Heart left ventricle (tissue), 16 donors: ENCODE measurements at places on chromosomes 1 and 21. TPM values are rescaled to one million over a fixed set of nuclear protein-coding genes. Genes with fewer than 3 reads are reported as not detected.

DNA sequence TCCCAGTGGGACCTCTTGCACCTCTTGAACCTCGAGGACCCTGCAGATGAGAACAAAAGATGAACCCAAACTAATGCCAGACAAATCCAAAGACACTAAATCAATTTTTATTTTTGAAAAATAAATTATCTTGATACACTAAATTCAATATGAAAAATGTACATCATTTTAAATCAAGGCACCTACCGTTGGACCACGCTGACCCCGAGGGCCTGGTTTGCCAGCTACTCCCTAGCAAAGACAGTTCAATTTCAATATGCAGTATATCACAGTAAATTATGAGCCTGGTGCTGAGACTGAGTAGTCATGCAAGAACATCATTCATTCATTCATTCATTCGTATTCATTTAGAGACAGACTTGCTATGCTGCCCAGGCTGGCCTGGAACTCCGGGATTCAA, 129.4 kb downstream of the COL11A1 start:
- no peaks in the 10 kb centered on the region for H3K36me3 ChIP-seq
- no peak overlapping the region for H3K27ac ChIP-seq
- H3K4me3 ChIP-seq, result no peak overlapping the region
- H3K27me3 ChIP-seq, result no peaks in the 10 kb centered on the region

The FAM163A gene
- total RNA-seq, result 0.25 TPM

DNA sequence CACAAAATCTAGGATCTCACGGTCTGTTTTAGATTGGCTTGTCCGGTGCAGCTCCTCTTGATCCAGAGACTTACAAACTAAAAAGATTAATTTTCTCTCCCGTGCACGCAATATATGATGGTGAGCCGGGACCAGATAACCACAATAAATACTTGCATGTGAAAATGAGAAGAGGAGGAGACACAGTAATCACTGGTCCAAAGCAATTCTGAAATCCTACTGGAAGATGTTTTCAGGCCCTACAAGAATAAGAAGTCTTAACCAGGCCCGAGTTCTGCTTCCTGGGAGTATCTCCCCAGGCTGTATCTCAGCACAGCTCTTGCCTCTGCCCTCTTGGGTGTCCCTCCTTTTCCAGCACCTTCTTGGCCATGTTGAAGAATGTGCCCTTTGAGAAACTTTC, 1.0 kb upstream of the WDR4 start:
- H3K27me3 ChIP-seq, result no peaks in the 10 kb centered on the region
- H3K36me3 ChIP-seq, result peaks cover 11% of the 10 kb centered on the region
- no peak overlapping the region for H3K27ac ChIP-seq
- H3K4me1 ChIP-seq, result peaks cover 6% of the 10 kb centered on the region
- H3K4me3 ChIP-seq, result peak overlapping the region; percentile 100
- no peak for DNase-seq

DNA sequence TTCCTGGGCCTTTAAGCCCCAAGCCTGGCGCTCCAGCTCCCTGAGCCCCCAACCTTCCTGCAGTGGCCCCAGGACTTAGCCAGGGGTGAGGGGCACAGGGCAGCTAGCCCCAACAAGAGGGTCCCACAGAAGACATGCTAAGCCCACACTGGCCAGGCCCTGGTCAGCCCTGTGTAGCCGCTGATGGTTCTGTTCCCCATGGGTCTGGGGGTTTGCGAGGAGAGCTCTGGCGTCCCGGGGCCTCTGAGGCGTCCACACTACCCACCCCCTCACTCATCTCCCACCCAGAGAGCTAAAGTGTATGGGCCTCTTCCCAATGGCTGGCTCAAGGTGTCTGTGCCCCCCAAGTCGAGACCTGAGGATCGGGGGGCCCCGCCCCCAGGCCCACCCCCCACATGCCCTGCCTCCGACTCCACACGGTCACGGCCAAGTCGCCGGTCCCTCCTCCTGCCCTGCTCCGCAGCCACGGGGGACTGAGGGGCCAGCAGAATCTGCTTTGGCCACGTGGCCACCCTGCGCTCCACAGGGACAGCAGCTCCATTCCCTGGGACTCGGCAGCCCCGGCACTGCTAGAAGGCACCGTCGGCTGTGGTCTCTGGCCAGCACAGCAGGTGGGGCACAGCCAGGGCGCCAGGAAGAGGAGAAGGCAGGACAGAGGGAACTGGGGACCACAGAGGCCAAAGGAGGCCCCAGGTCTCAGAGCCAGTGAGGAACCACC, 7.8 kb downstream of the TNFRSF18 start:
- peaks cover 9% of the 10 kb centered on the region for H3K4me1 ChIP-seq
- DNase-seq, result peak; percentile 5
- H3K27me3 ChIP-seq, result peaks cover 6% of the 10 kb centered on the region

DNA sequence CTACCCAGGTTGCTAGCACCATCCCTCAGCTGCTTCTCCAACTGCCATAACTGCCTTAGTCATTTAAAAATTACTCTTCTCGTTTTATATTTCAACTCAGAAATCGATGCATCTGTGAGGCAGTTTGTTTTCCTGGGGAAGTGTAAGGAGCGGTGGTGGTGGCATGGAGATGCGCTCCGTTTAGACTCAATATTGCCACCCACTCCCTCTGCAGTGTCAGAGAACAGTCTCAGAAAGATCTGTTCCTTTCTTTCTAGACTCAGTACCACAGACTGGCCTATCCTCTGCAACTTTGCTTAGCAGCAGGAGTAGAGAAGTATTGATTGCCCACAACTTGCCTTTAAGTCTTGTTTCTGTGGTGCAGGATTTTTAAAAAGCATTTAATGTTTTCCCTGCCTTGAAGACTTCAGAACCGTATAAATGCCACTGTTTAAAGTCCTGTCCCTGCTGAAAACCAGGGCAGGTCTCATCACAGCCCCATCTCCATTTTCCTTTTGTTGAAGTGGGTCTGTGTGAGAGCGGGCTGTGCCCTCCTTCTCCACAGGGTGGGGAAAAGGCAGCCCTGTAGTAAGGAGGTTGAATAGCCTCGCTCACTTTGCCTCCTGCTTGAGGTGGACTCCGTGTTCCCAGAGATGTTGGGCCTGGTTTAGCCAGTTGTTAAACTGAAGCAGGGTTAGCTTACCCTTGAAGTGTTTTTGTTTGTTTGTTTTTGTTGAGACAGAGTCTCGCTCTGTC, 105.2 kb downstream of the NFIA start:
- no peak for DNase-seq
- H3K36me3 ChIP-seq, result no peaks in the 10 kb centered on the region
- H3K27me3 ChIP-seq, result no peaks in the 10 kb centered on the region

The PCBP3 gene
- total RNA-seq, result not detected

DNA sequence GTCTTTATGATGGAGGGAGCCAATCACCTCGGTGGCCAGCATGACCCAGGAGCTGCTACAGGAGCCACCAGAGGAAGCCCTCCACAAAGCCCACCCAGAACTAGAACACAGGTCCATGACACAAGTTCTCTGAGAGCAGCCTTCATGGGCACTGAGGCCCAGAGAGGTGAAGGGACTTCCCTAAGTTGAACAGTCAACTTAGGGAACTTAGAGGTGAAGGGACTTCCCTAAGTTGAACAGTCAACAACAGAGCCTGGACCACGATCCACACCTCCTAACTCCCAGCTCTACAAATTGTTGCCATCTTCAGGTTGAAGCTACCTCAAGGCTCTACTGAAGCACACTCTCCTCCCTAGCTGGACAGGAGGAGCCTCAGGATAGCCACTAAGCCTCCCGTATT, 132.7 kb downstream of the CCDC185 start:
- no peak overlapping the region for H3K4me3 ChIP-seq
- no peaks in the 10 kb centered on the region for H3K4me1 ChIP-seq
- no peaks in the 10 kb centered on the region for H3K27me3 ChIP-seq
- H3K27ac ChIP-seq, result no peak overlapping the region

GRCh38 chr1:19749685-19750084, 50.0 kb downstream of the TMCO4 start:
- H3K27me3 ChIP-seq, result no peaks in the 10 kb centered on the region
- H3K27ac ChIP-seq, result no peak overlapping the region
- peaks cover 49% of the 10 kb centered on the region for H3K36me3 ChIP-seq
- DNase-seq, result no peak
- H3K4me1 ChIP-seq, result no peaks in the 10 kb centered on the region

DNA sequence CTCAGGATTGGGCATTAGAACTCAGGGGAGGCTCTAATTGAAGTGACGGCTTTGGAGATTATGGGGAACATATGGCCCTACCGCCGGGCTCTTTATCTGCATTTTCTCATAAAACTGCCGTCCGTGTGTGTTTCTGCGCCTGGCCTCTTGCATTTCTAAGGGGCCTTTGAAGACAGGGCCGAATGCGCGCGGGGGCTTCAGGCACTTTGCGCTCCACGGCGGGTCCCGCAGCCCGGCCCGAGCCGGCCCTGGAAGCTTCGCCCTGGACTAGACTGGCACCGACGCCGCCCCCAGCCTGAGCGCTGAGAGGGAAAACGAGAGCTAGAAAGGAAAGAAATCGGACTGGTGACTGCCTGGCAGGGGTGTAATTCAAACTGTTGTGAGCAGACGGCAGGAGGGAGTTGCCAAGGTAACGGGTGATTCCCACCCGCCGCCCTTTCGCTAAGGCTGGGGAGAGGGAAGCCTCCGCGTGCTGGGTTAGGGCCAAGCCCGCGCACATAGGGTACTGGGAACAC, 120.7 kb downstream of the LMX1A start:
- peak overlapping the region; percentile 48 for H3K4me3 ChIP-seq
- no peaks in the 10 kb centered on the region for H3K36me3 ChIP-seq
- no peaks in the 10 kb centered on the region for H3K4me1 ChIP-seq
- no peak overlapping the region for H3K27ac ChIP-seq

DNA sequence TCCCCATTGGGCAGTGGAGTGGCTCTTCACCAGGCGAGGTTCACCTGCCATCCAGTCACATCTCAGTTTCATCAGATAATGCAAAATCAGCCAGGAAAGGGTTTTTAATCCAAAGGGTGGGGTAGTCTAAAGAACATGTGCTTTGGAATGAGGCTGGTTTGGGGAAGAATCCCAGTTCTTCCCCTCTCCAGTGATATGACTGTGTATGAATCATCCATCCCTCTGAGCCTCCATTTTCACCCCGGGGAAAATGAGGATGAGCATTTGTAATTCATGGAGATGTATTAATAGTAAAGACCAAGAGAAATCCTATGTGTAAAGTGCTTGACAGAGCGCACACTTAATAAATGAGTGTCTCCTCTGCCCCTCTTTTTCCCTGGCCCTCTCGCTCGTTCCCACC, 215.1 kb upstream of the FGGY start:
- H3K27me3 ChIP-seq, result no peaks in the 10 kb centered on the region
- no peak for DNase-seq
- peaks cover 24% of the 10 kb centered on the region for H3K4me1 ChIP-seq
- no peak overlapping the region for H3K4me3 ChIP-seq
- H3K27ac ChIP-seq, result no peak overlapping the region

DNA sequence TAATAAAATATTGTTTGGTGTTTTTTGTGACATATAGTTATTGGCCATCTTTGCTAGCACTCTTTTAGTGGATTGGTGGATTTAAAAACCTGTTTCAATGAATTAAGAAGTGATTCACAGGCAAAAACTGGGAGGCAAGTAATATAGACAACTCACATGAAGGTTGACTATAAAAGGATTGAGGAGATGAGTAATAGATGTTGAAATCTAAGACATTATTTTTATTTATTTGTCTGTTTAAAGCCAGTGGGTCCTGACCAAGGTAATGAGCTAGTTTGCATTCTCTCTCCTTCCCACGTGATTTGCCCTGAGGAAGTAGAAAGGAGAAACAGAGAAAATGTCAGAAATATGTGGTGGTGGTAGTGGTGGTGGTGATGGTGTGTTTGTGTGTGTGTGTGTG, 351.5 kb upstream of the ZP4 start:
- H3K27ac ChIP-seq, result no peak overlapping the region
- no peak for DNase-seq
- no peaks in the 10 kb centered on the region for H3K4me1 ChIP-seq
- H3K36me3 ChIP-seq, result no peaks in the 10 kb centered on the region
- H3K4me3 ChIP-seq, result no peak overlapping the region

DNA sequence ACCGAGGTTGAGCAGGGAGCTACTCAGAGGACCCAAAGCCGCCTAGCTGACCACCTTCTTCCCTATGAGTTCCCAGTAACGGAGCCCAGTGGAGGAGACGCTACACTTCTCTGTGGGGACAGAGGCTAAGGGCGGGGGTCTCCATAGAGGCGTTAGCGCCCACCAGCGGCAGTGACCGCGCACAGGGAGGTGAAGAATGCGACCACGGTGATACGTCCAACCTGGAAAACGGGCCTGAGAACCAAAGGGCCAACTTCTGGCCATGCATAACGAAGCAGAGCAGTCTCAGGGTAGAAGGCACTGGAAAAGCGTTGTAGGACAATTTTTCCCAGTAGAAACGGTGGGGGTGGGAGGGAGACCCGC, 400 bp upstream of the COG2 start:
- DNase-seq, result peak; percentile 29
- no peaks in the 10 kb centered on the region for H3K27me3 ChIP-seq
- no peaks in the 10 kb centered on the region for H3K36me3 ChIP-seq
- H3K4me1 ChIP-seq, result peaks cover 45% of the 10 kb centered on the region
